Glutamatergic neuron (in vitro differentiated cells): ENCODE measurements at places on chromosomes 4 and X. TPM values are rescaled to one million over a fixed set of nuclear protein-coding genes. Genes with fewer than 3 reads are reported as not detected.

RAB41 gene
- total RNA-seq = not detected

GRCh38 chrX:152343306-152343705 lies 107.8 kb downstream of the GABRA3 start:
- no peak overlapping the region for H3K4me3 ChIP-seq
- H3K27me3 ChIP-seq = no peaks in the 10 kb centered on the region
- DNase-seq = no peak
- no peaks in the 10 kb centered on the region for H3K4me1 ChIP-seq
- H3K36me3 ChIP-seq = no peaks in the 10 kb centered on the region
- H3K27ac ChIP-seq = no peak overlapping the region

LYAR gene
- 7.4 TPM for total RNA-seq

DNA sequence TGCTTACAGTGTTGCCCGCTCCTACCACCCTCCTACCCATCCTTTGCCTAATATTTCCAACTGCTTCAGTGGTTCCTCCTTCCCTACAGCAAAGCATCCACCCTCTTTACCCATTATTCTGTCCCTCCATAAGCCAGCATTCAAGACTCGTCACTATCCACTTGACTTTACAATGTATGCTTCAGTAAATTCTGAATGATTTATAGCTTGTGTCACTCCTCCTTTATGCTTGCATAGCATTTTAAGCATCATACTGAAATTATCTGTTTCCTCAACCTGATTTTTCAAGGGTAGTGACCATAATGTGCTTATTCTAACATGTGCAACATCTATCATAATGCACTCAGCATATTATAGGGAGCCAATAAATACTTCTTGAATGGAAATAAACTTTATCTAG lies 365.5 kb downstream of the RAB28 start:
- H3K27ac ChIP-seq = no peak overlapping the region
- no peak for DNase-seq
- no peaks in the 10 kb centered on the region for H3K36me3 ChIP-seq
- H3K4me3 ChIP-seq = no peak overlapping the region
- no peaks in the 10 kb centered on the region for H3K4me1 ChIP-seq

USP17L18 gene
- not detected for total RNA-seq

OSTC gene
- total RNA-seq = 42.8 TPM

DNA sequence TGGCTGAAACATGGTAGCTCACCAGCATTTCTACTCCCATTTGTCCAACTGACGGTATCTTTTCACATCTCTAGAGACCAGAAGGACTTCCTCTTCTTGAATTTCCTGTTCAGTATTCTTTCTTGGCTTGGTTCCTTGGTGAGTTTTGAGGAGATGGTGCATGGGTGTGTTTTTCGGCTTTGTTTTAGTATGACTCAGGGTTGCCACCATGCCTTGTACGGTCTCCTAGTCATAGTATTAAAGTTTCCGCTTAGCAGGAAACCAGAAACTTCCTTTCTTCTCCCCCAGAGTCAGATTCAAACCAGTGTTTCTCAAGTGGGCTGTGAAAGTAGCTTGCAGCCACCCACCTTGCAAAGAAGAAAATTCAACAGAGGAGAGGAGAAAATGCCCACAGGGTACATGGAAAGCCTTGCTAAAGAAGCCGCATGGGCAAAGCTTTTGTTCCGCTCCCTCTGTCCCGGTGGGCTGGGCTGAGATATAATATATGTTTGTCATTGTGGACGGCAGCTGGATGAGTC lies 5.7 kb downstream of the CD99 start:
- no peak overlapping the region for H3K4me3 ChIP-seq
- H3K27ac ChIP-seq = no peak overlapping the region
- H3K36me3 ChIP-seq = no peaks in the 10 kb centered on the region
- DNase-seq = no peak
- H3K4me1 ChIP-seq = peaks cover 12% of the 10 kb centered on the region

DNA sequence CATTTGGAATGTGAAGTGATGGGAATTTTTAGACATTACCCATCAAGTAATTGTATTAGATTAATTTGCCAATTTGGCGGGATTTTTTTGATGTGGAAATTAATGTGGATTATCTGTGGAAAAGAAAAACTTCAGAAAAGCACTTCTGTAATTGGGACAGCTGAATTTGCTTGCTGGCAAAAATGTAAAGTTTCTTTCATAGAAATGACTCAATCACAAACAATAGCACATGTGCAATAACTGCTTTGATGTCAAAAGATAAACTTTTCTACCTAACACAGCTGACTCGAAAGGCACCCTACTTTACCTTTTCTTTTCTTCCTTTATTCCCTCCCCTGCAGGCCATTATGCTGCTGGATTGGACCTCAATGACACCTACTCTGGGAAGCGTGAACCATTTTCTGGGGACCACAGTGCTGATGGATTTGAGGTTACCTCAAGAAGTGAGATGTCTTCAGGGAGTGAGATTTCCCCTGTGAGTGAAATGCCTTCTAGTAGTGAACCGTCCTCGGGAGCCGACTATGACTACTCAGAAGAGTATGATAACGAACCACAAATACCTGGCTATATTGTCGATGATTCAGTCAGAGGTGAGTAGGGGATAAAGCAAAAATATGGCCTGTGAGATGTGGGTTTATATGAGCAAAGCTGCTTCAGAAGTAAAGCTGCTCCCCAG lies 1.4 kb downstream of the AREG start:
- peaks cover 7% of the 10 kb centered on the region for H3K27me3 ChIP-seq
- no peak overlapping the region for H3K27ac ChIP-seq
- no peaks in the 10 kb centered on the region for H3K4me1 ChIP-seq
- no peak overlapping the region for H3K4me3 ChIP-seq

- no peak for DNase-seq
- H3K36me3 ChIP-seq = no peaks in the 10 kb centered on the region
- H3K4me1 ChIP-seq = peaks cover 3% of the 10 kb centered on the region
- no peak overlapping the region for H3K27ac ChIP-seq
Measured at GRCh38 chr4:144711700-144712456, 65.9 kb downstream of the HHIP start.

- no peak overlapping the region for H3K4me3 ChIP-seq
- no peak for DNase-seq
- no peaks in the 10 kb centered on the region for H3K36me3 ChIP-seq
- H3K27ac ChIP-seq = no peak overlapping the region
Measured at GRCh38 chrX:153957224-153957623, 12.8 kb upstream of the RENBP start.
